ENCODE measurements at places on chromosomes 3 and 15.

- DNase-seq, result no peak
Measured at GRCh38 chr15:41396111-41396510, 6.2 kb downstream of the NDUFAF1 start.

DNA sequence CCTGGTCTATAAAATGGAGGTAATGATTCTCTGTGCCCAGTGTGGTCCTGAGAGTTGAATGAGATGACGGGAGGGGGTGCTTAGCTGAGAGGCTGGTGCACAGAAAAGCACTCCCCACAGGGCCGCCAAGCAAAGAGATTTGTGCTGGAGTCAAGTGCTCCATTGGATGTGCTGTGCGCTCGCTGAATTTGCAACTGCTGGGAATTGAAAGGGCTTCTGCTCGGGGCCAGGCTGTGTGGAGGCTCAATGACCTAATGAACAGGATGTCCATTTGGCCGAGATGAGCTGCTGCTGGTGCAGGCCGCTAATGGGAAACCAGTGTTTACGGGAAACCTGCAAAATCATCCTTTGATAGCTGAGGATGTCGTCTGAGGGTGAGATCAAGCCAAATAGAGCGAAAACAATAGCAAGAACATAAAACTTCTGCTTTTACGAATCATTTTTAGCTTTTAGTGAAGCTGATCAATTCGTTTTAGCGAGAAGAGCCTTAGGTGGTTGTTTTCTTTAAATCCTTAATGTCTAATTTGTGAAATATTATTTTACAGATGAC lies 211.7 kb downstream of the GABRG3 start:
- no peak for DNase-seq

GRCh38 chr3:36904641-36905040 lies 40.2 kb downstream of the TRANK1 start:
- DNase-seq, result peak; percentile 54

- DNase-seq, result no peak
Measured at GRCh38 chr15:38541026-38541425, 23.6 kb downstream of the RASGRP1 start.

GRCh38 chr3:197352382-197352781 lies 54.0 kb upstream of the DLG1 start:
- no peak for DNase-seq

GRCh38 chr3:59865351-59865750 lies 815.5 kb upstream of the CFAP20DC start:
- DNase-seq, result no peak

DNA sequence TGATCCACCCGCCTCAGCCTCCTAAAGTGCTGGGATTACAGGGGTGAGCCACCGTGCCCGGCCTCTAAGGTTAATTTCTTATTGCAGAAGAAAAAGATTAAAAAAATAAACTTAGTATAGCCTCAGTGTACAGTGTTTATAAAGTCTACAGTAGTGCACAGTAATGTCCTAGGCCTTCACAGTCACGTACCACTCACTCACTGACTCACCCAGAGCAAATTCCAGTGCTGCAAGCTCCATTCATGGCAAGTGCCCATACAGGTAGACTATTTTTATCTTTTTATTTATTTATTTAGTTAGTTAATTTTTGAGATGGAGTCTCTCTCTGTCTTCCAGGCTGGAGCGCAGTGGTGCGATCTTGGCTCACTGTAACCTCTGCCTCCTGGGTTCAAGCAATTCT lies 3.2 kb upstream of the FLNB start:
- no peak for DNase-seq

- no peak for DNase-seq
Measured at GRCh38 chr3:135865085-135865484, 100.4 kb upstream of the PPP2R3A start.

DNA sequence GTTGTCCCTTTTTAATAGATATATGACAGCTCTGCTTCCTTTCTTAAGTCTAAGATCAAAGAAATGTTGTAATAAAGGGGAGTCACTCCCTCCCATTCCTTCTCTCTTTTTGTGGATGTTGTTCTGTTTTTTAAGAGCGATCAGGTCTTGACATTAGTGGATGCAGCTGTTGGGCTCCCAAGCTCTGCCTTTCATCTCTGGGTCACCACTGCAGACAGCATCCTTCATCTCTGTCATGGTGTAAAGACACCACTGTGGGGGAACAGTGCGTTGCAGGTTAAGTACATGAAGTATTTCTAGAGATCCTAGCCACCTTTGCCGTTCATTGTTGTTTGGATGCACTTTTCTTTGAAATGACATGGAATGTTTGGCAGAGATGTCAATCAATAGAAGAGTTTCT lies 17.7 kb downstream of the FNDC3B start:
- no peak for DNase-seq

- DNase-seq, result no peak
Measured at GRCh38 chr3:189138901-189139610, 32.7 kb upstream of the TPRG1 start.

DNA sequence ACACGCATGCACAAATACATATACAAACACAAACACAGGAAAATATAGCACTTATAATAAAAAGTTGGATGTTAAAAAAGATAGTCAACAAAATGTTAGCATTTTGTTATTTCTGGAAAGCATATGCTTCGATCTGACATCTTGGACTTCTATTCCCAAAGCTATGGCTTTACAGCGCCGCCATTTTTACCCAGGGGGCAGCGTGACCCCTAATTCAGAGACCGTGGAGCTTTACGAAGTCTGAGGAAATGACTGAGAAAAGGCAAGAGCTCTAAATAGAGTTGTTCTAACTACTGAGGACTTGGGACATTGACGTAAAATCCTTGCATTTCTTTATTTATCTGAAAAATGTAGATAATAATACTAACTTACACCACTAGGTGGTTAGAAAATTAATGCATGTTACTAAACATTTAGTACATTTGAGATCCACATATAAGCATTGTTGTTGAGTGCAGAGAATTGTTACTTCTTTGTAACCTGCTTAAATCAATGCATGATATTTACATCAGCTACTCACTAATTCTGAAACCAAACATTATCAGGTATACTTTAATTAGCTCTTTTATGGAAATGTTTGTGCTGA lies 155.4 kb downstream of the TP63 start:
- DNase-seq, result no peak

- DNase-seq, result peak; percentile 99
Measured at GRCh38 chr3:194135806-194136518, at the start of gene HES1. Gene HES1, plus strand, starts transcription at chr3:194136148. Its CDS starts 233 bp downstream, at chr3:194136381.

GRCh38 chr3:27312044-27312668 lies 57.0 kb downstream of the NEK10 start:
- DNase-seq, result peak; percentile 61

DNA sequence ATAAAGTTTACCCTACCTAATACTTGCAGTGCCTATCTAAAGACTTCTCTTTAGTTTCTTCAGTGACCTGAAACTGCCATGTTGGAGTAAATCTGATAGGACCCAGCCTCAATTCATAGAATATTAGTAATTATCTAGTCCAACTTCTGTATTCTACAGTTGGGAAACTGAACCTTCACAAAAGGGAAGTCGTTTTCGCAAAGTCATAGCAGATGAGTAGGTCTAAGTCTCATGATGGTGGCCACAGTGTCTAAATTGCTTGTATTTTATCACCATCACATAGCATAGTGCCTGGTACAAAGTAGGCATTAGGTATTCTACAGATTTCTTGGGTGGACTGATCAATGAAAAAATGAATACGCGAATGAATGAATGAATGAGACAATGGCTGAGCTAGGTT lies 8.4 kb downstream of the GMNC start:
- DNase-seq, result no peak

All from ELF-1 (cell line).